ENCODE measurements at places on chromosomes 13 and 19.

DNA sequence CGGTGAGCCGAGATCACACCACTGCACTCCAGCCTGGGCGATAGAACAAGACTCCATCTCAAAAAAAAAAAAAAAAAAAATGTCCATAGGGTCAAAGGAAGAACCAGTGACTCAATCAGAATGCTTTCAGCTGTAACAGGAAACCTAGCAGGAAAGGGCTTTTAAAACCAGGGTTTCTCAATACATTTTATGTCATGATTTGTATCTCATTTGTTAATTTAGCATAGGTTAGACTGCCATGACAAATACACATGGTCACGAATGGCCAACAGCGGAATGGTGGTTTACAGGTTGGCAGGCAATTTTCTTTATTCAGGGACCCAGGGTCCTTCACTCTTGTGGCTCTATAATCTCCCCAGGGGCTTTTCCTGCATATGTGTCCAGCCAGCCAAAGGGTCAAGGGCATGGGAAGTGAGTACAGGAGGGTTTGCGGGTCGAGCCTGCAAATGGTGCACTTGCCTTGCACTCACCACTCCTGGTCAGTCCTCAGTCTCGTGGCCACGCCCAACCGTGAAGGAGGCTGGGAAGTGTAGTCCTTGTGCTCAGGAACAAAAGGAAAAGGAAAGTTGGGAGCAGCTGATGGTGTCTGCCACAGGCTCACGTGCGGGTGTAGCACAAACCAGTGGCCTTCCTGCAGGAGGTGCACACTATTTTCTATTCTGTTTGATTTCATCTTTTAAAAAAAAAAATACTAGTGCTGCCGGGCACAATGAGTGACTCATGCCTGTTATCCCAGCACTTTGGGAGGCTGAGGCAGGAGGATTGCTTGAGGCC is 14.8 kb downstream of the DHX34 start:
- no peak for DNase-seq

- DNase-seq: peak; percentile 83
These were observed at the start of gene HOMER3 for GRCh38 chr19:18940769-18941627. HOMER3 (minus strand) TSS chr19:18941217; CDS start chr19:18938982, 2,235 bp downstream.

DNA sequence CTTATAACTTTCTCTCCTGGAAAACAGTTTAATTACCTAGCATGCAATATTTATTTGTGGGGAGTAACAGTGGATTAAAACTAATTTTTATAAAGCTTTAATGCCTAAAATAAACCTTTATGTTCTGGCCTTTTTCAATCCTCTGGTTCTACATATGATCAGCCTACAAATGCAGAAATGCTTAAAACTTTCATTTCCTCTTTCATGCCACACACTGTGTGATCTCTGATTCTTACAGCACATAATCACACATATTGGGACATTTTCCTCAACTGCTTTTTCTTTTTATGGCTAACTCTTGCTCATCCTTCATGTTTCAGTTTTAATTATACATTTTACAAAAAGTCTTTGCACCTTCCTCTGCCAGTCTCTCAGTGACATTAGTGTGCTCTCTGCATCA is 910.8 kb upstream of the SLITRK6 start:
- DNase-seq: no peak

GRCh38 chr13:58946274-58946673 is 1217.5 kb downstream of the DIAPH3 start:
- DNase-seq: no peak

DNA sequence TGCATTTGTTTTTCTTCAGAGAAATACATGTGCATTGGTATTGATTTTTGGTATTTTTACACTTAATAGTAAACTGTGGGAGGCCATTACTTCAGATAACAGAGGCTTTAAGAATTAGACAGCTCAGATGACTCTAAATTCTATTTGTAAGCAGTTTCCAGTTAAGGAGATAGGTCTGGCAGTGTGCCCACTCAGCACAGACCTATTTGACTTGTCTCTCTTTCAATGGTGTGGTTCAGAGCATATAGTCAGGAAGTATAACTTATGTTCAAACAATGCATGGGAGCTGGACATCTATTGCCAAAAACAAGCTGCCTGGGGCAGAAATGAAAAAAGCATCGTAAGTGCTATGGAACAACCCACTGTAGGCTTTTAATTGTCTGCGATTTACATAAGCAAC is 370.7 kb downstream of the HS6ST3 start:
- DNase-seq: no peak

DNA sequence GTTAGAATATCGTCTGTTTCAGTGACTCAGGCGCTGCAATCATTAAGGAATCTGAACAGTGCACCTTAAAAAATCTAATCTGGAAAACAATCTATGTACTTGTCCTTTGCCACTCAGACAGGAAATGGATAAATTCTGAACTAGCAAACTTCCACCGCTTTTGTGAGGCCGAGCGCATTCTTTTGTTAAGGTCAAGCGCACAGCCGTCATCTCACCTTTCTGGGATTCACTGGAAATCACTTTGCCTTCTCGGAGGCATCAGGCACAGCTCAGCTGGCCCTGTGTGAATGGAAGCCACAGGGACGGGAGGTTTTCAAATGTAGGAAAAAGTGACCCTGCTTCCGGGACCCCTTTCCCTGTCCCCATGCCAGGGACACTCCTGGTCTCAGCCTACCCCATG is 28.2 kb upstream of the SPACA7 start:
- DNase-seq: no peak

- no peak for DNase-seq
These were observed 25.1 kb downstream of the FPR3 start for GRCh38 chr19:51820011-51820410.

DNA sequence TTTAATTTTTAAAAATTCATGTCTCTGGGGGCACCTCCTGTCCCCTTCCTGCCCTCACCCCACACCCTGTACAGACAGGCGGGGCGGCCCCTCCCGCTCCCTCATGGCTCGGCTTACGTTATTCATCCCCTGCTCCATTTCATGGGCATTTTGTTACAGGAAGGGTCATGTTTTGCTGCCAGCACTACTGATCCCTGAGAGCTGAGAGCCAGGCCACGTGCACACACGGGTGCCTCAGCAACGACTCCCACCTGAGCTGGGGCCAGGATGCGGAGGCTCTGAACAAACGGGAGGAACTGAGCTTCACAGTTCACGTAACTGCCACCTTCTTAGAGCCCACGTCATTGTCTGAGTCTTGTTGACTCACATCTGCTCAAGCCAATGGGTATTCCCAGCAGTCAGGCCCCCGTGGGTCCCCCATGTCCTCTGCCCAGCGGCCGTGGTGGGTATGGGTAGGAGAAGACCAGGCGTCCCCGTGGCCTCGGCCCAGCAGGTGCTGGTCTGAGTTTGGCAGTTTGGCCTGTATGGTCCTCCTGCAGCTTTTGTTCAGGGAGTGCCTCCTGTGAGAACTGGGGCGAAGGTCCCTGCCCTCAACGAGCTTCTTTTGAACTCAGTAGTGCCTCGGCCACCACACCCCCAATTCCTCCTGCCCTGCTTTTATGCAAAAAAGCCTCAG is 16.4 kb upstream of the TMEM255B start:
- no peak for DNase-seq

- DNase-seq: no peak
These were observed 1.1 kb upstream of the PROZ start for GRCh38 chr13:113157206-113157928.

GRCh38 chr19:43966079-43966694 is 15.2 kb downstream of the ZNF221 start:
- no peak for DNase-seq

GRCh38 chr13:39335721-39336120 is 267.3 kb downstream of the LHFPL6 start:
- no peak for DNase-seq

GRCh38 chr13:48862572-48862971 is 113.1 kb upstream of the FNDC3A start:
- no peak for DNase-seq

GRCh38 chr19:35628264-35628564 is 622 bp upstream of the RBM42 start:
- no peak for DNase-seq

GRCh38 chr19:5112681-5113575 is 144.0 kb downstream of the KDM4B start:
- no peak for DNase-seq

GRCh38 chr13:31032528-31033113 is 100.2 kb downstream of the TEX26 start:
- DNase-seq: no peak

- DNase-seq: no peak
These were observed 19.7 kb upstream of the JUND start for GRCh38 chr19:18300930-18301717.

DNA sequence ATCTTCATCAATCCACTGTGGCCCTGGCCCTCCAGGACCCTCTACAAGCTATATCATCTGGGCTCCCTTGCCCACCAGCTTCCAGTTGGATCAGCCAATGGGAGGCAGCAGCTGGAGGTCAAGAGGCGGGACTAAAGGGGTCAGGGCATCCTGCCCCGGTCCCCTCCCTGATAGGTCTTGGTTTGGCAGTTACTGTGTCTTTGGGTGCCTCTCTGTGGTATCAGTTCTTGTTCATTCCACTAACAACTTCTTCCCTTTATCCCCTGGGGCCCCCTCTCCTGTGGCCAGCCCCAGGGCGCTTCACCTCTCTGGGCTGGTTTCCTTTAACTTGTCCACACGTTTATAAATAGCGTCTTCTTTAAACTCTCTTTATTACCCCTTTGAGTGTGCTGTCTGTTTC is 83.6 kb downstream of the DCT start:
- no peak for DNase-seq

- DNase-seq: no peak
These were observed 28.0 kb upstream of the F7 start for GRCh38 chr13:113077566-113077952.

DNA sequence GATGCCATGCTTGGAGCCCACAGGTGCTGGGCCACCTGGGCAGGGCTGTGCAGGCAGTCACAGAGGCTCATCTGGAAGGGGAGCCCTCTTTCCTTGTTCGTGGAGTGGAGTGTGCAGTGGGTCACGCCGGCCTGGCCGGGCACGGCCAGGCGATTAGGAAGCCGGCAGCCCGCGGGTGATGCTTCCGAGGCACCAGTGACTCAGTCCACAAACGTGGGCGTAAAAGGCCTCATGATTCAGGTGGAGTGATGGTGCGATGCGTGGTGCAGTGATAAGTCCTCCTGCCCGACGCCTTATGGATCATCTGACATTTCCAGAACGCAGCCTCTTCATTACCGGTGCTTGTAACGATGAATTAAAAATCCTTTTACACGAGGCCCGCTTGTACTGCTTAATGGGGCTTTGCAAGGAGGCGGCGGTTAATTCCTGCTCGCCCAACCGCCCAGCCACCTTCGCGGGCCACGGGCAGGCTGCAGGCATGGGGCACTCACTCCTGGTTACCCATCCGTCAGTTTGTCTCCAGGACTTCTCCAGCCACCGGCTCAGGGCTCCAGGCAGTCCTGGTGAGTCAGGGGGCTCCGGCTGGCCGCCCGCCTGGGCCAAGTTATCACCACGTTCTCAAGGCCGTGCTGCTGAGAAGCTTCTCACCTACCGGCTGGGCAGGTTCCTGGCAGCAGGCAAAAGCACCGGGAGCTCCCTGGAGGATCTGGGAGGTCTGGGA is 172.4 kb downstream of the KDM4B start:
- no peak for DNase-seq

DNA sequence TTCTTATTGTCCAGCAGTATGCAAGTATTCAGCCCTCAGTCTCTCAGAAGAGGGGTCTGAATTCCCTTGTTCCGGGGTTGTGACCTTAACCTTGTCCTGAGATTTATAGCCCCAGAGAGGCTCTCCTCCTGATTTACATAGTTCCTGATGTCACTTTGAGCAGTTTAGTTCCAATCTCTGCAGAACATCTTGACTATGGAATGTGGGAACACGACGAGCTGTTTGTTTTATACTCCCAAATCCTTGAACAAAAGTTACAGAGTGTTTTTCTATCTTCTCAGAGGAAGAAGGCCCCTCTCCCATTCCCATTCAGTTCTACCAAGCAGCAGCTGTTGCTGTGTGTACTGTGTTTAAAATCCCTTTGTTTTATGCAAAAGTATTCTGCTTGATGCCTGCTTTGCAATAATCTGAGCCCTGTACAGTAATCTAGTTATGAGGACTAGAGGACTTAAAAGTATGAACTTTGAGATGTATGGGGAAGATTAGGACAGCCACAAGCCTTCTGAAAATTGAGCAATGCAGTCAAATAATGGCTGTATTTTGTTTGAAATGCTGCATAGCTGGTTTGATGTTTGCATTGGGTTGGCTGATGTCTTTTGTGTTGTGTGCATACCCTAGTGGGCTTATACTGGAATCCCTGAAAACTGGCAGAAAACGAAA is 74.7 kb downstream of the KL start:
- no peak for DNase-seq

DNA sequence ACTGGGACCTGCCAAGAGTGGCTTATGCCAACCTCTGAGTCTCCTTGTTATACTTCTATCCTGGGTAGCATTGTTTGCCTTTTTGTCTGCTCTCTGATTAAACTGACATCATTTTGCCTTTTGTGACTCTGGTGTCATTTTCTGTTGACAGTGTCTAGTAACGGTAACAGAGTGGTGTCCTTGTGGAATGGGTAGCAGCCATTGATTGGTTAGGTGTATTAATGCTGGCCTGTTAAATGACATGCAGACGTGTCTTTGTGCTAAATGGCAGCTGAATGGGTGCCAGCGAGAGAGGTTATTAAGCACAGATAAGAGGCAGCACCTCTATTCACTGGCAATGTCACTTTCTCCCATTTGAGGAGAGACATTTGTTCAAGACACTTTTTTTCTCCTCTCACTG is 1289.4 kb downstream of the PCDH9 start:
- DNase-seq: no peak

- no peak for DNase-seq
These were observed 843 bp downstream of the MEX3D start for GRCh38 chr19:1567116-1567847.

- DNase-seq: no peak
These were observed 34.4 kb downstream of the DHRS12 start for GRCh38 chr13:51769455-51770127.

- no peak for DNase-seq
These were observed 6.5 kb upstream of the EIF3G start for GRCh38 chr19:10126213-10126639.

- DNase-seq: no peak
These were observed 23.5 kb downstream of the FAM187B start for GRCh38 chr19:35204799-35205732.

Measured in activated CD4-positive, alpha-beta T cell treated with anti-CD3 and anti-CD28 coated beads, Interleukin-2, amount 50 U/mL, for 48 hours (primary cell).